ENCODE measurements at places on chromosomes 5 and 9.

DNA sequence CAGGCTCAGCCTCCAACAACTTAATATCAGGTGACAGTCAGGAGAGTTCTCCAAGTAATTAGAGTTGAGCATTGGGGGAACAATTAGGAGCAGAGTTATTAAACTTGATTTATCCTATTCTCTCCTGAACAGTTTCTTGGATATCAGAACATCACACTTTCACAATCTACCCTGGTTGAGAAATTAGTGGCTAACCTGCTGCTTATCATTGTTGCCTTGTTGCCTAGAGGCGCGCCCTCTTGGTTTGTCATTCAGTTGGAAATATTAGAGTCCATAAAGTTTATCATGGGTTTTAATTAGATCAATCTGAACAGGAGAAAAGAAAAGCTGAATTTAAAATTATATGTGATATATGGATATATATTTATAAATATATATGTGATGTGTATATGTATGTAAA, 291.1 kb downstream of the CCDC171 start:
- DNase-seq: no peak

DNA sequence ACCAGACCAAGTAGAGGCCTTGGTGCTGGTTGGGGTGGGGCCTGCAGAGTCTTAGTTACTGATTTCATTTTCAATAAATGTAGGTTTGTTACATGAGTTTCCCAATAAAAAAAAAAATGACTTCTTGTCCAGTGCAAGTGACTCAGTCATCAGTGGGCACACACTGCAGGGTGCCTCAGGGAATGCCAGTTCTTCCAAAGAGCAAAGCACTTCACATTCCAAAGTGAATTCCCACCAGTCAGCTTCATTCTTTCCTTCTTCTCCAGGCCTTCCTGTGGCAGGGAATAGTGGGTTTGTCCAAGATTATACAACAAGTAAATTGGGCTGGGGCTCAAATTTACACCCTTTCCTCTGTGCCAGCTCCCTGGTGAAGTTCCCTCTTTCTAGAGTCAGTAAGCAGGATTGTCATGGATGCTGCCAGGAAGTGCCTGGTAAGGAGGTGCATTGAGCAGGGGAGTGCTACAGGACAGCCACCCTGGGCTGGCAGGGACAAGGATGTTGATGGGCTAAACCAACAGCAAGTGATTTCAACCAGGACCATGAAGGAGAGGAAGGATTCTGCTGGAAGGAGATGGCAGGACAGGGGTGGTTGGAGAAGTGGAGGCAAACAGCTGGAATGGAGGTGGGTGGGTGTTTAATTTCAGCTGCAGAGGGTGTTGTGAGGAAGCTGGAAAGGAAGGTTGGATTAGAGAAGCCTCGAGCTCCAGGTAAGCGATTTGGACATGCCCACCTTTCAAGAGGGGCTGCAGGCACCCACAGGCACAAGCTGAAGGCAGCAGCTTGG, 3.7 kb upstream of the B4GALT7 start:
- DNase-seq: no peak

GRCh38 chr5:108083232-108083631, 298.7 kb downstream of the FBXL17 start:
- DNase-seq: no peak

DNA sequence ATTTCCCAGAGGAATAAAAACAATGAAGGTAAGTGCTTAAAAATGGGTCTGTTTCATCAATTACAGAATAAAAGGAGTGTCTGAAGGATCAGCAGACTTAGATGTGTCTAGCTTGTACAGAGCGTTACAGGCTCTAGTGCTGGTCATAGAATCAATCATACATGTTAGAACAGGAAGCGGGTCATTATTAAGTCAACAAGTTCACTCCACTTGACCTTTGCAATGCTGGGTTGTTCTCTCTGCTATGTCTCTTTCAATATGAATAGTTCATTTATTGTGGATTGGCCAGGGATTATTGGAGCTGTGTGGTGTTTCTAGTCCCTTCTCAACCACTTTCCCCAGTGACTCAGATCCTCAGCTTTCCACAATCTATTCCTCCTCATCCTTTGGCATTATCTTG, 20.7 kb upstream of the EGFLAM start:
- DNase-seq: no peak

DNA sequence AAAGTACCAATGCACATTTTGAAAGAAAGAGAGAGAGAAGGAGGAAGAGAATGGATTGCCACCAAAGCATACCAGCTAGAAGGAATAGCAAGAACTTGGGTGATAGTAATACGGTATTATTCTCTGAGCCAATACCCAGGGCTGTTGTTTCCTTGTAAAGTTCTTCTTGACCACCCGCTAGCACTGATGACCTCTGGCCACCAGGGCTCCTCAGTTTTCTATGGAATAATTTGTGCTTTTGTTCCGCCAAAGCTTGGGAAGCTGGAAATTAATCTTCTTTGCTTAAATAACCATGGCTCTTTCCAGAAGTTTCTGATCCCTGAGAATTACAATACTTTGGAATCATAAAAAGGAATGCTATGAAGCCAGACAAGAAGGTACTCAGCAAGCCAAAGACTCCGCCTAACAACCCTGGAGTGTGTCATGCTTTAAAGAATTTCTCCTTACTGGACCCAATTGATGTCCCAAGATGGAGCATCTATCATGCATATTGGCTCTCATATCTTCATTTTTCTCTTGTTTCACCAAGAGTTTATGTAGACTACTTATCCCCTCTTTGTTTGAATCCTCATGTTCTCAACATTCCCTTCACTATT, 29.8 kb downstream of the OR2K2 start:
- no peak for DNase-seq

DNA sequence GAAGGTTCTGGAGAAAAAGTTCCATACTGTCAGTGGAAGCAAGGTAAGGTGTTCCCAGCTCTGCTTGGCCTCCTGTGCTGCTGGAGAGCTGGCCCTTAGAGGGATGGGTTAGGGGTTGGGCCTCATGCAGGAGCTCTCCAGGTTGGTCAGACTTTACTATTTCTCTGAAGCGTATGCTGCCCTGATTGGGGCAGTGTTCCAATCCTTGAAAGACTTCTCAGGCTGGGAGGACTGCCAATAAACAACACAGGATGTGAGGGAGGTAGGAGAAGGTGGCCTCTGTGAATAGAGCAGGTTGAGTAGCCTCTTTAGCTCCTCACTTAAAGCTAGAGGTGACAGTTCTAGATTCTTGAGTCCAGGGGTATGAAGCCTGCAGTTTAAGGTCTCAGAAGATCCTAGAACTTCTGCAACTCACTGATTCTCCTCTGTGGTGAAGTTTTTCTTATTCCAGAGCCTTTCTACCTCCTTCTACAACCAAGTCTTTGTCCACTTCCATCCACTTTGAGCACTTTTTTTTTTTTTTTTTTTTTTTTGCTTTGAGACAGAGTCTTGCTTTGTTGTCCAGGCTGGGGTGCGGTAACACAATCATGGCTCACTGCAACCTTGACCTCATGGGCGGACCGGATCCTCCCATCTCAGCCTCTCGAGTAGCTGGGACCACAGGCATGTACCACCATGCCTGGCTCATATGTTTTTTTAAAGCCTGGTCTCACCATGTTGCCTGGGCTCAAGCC, 3.0 kb downstream of the HNRNPAB start:
- DNase-seq: peak; percentile 66

GRCh38 chr9:130780865-130781504, 54.1 kb upstream of the ABL1 start:
- DNase-seq: no peak

DNA sequence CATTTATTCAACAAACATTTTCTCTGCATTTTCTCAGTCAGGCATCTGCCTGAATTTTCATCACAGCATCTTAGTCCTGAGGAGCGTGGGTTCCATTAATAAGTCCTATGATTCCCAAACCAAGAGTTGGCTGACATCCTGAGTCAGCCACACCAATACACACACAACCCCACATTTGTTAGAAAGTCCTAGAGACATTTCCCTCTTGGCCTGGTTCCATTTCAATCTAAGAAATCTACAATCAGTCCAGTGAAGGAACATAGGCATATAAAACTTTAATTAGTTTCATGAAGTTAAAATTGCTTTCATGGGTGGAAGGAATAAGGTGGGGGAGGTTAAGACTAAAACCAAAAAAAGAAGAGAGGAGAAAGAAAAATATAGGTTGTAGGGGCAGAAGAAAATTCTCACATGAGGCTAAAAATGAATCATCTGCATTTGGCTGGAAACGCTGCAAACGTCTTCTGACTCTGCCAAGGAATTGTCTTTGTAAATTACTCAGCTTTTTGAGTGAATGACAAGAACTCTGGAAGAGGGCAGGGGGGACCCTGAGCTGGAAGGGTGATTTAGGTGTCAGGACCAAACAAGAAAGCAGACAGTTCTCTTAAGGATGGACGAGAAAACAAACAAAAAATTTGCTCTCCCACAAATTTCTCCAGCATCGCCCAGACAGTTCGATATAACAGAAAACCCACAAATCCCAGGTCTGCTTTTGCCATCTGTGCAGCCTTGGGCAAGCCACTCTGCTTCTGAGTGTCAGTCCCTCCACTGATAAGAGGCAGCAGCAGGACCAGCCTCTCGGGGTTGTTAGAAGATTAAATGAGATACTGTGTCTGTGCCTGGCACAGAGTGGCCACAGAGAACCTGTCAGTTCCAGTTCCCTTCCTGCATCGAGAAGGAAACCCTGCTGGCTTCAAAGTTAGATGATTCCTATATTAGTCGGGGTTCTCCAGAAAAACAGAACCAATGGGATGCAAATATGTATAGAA, 289.7 kb downstream of the CDK5RAP2 start:
- DNase-seq: no peak

Measured in pancreas (tissue), 10 donors.